ENCODE measurements at places on chromosomes 1 and 21. TPM values are rescaled to one million over a fixed set of nuclear protein-coding genes. Genes with fewer than 3 reads are reported as not detected.

The SGIP1 gene
- not detected for total RNA-seq

The SNX7 gene
- total RNA-seq, result not detected

The OLFML3 gene
- total RNA-seq, result 0.36 TPM

The PGLYRP4 gene
- not detected for total RNA-seq

The CHIA gene
- not detected for total RNA-seq

The IVL gene
- not detected for total RNA-seq

DNA sequence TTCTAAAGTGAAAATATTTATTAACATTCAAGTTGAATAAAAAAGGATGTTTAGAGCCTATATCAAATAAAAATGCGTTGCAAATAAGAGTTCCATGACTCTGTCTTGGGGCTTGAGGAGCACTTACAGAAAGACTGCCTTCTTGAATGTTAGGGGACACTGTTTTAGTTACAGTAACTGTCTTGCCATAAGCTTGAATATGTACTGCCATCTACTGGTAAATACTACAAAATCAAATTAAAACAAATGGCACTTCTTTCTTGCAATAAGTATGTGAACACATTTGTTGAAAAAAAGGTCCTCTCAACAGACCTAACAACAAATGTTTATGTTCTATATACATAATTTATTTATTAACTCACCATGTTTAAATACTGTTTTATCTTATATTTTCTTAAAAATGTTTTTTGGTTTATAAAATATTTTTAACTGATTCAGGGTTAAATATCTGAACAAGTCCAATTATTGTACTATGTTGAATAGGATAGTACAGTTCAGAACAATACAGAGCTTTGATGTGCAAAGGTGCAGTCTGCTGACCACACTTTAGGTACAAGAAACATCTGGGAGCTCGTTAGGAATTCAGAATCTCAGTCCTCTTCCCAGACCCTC lies 199.5 kb downstream of the LRRIQ3 start:
- DNase-seq, result no peak

GRCh38 chr1:151251656-151252470 lies 2.7 kb upstream of the PSMD4 start:
- DNase-seq, result peak; percentile 41

- DNase-seq, result no peak
Measured at GRCh38 chr1:17865912-17866739, 111.0 kb downstream of the ACTL8 start.

DNA sequence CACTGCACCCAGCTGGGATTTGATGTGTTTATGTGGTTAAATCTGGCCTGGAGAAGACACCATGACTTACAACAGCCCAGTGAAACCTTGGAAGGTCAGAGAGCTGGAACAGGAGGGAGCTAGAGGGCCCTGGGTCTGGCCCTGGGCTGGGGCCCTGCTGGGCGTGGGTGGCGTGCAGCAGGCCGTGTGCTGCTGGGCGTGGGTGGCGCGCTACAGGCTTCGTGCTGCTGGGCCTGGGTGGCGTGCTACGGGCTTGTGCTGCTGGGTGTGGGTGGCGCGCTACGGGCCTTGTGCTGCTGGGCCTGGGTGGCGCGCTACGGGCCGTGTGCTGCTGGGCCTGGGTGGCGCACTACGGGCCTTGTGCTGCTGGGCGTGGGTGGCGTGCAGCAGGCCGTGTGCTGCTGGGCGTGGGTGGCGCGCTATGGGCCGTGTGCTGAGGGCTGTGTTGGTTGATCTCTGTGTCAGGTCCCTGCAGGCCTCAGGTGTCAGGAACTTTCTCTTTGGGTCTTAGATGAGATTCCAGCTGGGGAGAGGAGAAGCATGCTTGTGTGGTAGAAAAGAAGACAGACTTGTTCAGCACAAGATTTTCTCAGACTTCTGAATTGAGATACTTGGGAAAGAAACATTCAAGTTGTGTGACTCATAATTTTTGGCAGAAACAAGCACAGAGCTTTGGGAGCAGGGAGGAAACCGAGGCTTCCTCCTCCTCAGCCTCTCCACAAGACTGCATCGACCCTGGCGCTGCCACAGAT lies 66.0 kb downstream of the COL18A1 start:
- DNase-seq, result peak; percentile 33

GRCh38 chr1:213512316-213512715 lies 461.3 kb downstream of the RPS6KC1 start:
- DNase-seq, result no peak

DNA sequence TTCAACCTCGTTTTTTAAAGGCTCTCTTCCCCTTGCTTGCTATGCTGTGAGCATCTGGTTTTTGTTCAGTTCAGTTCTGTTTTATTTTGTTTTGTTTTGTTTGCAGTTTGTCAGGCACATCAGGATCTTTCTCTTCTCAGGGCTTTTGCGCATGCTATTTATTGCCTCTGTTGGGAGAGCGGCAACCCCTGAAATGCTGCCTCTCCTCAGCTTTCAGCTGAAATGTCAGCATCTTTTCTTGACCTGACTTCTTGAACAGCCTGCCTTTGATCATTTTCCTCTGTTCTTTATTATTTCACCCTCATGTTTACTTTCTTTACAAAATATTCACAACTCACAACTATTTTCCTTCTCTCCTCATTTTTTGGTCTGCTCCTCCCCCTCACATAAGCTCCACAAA lies 50.4 kb upstream of the RC3H1 start:
- no peak for DNase-seq

- DNase-seq, result no peak
Measured at GRCh38 chr1:55192093-55192492, 23.1 kb downstream of the USP24 start.

DNA sequence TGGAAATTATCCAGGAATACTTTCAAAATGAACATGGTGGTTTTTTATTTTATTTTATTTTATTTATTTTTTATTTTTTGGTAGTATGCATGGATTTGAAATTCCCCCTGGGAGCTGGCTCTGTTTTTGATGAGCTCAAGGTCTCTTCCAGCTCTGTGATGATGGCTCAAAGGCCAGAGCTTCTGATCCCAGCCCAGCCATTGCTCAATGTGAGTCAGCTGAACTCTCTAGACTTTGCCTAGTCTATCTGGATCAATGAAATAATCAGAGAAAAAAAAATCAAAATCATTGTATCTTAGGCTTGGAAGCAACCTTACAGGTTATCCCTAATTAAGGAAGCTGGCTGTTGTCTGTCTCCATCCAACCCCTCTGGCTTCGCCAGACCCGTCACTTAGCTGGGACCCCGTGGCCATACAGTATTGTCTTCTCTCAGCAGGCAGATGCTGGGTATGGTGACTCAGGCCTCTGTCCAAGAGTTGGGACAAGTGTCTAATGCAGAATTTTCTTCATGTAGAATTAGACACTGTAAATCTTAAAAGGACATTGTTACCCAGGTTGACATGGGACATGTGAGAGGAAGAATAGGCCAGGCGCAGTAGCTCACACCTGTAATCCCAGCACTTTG lies 90.2 kb upstream of the LPGAT1 start:
- DNase-seq, result no peak

DNA sequence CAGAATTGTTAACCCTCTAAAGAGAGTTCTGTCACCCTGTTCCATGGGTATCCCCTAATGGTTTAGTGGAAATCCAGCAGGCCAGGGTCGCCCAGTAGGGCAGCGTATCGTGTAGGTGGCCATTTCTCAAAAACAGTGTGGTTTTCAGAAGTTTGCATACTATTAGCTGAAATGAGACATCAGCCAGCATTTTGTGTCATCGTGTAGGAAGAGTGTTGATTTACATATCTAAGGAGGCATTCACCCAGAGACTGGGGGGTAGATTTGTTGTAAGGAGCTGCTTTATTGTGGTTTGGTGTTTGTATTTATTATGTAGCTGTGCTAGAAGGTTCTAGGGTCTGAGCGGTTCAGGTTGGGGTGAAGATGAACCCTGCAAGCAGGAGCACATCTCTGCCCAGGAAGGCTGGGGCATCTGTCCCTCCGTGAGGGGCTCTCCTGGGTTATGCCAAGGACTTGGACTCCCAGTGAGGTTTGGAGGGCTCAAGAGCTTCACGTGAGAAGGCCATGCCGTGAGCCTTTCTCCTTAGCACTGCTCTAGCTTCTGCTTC lies 174.4 kb downstream of the PGBD5 start:
- peak; percentile 30 for DNase-seq

GRCh38 chr1:152681616-152682015 lies 4.3 kb upstream of the LCE2B start:
- DNase-seq, result no peak

DNA sequence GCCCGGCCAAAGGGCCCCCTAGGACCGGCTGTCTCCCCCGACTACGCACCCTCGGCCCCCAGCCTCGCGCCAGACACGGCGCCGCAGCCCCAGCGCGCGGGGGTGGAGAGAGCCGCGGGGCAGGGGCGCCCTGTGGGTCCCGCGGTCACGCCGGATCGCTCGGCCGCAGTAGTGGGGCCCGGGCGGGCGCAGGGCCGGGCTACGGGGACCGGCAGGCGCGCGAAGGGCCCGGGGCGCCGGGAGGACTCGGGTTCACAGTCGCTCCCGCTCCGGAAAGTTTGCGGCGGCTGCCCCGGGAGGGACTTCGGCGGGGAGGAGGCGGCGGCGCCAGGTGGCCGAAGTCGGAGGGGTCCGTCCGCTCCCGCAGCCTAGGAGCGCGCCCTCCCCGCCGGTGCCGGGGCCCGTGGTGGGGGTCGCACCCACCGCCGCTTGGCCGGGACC lies 7.1 kb upstream of the ZNF669 start:
- no peak for DNase-seq
